ENCODE measurements at places on chromosomes 1 and 21.

- DNase-seq: peak; percentile 83
Observed at GRCh38 chr1:228500901-228501871, 14.0 kb downstream of the RNF187 start.

- DNase-seq: peak; percentile 30
Observed at GRCh38 chr1:211625040-211625439, 46.1 kb upstream of the SLC30A1 start.

DNA sequence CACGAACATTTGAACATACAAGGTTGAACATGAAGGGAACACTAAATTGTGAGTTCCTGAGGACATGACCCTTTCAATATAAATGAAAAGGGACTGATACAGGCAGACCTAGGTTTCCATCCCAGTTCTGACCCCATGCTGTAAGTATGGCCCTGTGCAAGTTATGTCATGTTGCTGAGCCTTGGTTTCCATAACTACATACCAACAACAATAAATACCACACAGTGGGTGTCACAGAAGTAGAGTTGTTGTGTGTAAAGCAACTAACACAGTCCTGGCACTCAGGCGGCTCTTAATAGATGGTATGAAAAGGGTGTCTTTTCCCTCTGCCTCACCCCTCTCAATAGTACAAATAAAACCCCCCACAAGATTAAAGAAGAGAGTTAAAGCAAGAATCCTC, 140.8 kb downstream of the LMX1A start:
- no peak for DNase-seq

DNA sequence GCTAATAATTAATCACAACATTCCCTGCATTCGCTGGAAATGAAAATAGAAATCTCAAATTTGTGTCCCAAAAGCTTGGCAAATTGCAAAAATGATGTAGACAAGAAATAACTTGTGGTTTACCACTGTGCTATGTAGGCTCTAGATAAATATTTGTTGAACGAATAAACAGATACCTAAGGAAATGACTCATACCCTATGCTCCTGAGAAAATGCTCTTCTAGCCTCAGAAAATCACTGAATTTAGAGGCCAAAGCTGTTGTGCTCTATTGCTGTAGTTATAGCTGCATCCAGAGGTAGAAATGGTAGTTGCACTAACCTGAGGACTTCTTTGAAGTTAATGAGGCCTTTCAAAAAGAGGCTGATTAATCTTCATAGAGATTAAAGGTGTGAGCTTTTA, 142.0 kb upstream of the ZNHIT6 start:
- DNase-seq: no peak

- no peak for DNase-seq
Observed at GRCh38 chr1:113983826-113984225, 4.6 kb downstream of the OLFML3 start.

DNA sequence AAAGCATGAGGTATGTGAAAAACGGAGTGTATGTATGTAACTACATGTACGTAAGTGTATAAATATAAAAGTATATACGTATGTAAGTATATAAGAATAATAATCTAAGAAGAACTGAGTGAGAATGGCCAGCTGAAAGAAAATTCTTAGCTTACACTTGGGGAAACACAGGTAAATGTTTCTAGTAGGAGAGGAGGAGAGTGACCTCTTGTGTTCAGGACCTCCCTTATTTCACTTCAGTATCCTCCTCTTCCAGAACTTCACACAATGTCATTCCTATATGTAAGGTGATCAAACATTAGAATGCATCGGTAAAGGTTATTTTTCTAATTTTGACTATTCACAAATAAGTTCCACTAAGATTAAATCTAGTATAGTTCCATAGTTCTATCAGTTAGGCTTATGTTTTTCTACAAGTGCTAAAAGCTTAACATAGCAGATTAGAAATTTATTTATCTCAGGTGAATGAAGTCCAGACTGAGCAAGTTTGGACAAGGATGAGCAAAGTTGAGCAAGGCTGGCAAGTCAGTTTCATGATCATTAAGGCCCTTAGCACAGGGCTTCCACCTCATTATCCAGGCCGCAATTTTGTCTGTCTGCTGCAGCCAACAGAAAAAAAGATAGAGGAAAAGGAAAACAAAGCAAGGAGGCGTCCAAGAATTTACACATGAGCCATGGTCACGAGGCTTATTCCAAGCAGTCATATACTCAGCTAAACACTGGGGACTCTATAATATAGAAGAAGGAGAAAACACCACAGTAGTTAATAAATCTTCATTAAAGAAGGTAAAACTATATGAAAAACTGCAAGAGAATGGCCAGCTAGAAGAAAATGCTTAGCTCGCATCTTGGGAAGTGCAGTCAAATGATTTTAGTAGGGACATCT, 7.1 kb upstream of the MROH9 start:
- DNase-seq: no peak

GRCh38 chr1:115277276-115277675, 60.8 kb downstream of the NGF start:
- DNase-seq: no peak

DNA sequence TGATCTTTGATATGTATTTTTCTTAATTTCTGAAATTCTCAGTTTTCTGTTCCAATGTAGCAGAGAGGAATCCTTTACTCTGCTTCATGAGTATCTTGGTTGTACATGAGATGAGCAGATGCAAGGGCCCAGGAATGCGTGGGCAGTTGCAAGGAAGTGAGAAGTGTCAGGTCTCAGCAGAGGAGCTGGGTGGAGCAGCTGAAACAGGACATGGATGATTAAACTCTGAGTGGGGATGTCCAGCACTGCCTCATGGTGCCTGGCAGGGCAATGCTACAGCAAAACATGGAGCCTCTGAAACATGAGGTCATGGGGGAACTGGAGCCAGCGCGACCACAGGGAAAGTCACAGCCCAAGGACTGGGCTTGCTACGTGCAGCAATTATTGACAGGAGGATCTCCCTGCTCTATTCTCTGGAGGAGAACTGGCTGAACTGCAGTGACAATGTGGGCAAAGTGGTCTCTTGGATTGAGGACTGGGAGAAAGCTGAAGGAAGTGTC, 48.4 kb downstream of the COLGALT2 start:
- no peak for DNase-seq

GRCh38 chr1:34917017-34917416, 12.4 kb downstream of the DLGAP3 start:
- no peak for DNase-seq

GRCh38 chr1:23101101-23101827, 67.4 kb downstream of the LUZP1 start:
- DNase-seq: no peak

GRCh38 chr1:103525114-103525606, 339 bp upstream of the RNPC3 start:
- DNase-seq: peak; percentile 51

GRCh38 chr1:8682573-8682972, 134.9 kb downstream of the RERE start:
- no peak for DNase-seq

DNA sequence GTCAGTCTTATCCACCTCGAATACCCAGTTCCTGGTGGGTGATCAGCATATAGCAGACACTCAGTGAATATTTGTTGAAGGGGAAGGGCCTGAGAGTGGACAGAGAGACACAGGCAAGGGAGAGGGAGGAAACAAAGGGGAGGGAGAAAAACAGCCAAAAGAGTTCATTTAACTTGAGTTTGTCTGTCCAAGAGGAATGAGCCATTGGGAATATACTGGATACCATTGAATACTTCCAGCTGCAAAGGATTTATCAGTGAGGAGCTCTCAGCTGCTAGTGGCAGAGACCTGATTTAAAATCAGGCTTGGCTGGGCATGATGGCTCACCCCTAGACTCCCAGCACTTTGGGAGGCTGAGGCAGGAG, 11.5 kb upstream of the BGLAP start:
- no peak for DNase-seq

DNA sequence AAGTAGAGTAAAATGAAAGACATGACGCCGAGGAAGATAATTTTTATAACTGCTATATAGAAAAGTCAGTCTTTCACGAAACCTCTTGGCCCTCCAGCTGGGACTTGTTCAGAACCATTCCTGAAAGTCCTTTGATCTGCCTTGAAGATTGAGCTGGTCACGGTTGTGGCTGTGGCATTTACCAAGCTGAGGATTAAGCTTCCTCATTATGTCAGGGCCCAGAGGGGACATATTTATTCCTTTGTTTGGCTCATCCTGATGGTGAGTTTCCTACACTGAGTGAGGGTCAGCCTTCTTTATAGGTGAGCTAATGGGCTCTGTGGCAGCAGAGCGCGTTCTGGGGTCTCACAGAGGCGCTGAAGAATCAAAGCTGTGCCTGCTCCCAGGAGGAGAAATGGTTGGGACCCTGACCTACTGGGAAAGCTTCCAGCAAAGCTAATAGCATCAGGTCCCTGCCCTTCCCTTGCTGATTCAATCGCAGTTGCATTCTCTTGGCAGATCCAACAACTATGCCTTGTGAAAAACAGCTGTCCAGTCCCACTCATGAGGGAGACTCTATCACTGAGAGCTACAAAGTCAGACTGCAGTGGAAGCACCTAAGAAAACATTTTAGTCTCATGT, 43.2 kb upstream of the PBX1 start:
- no peak for DNase-seq

GRCh38 chr1:221965252-221965651, 223.4 kb upstream of the DUSP10 start:
- DNase-seq: no peak

- no peak for DNase-seq
Observed at GRCh38 chr1:116276532-116276931, 96.5 kb upstream of the ATP1A1 start.

DNA sequence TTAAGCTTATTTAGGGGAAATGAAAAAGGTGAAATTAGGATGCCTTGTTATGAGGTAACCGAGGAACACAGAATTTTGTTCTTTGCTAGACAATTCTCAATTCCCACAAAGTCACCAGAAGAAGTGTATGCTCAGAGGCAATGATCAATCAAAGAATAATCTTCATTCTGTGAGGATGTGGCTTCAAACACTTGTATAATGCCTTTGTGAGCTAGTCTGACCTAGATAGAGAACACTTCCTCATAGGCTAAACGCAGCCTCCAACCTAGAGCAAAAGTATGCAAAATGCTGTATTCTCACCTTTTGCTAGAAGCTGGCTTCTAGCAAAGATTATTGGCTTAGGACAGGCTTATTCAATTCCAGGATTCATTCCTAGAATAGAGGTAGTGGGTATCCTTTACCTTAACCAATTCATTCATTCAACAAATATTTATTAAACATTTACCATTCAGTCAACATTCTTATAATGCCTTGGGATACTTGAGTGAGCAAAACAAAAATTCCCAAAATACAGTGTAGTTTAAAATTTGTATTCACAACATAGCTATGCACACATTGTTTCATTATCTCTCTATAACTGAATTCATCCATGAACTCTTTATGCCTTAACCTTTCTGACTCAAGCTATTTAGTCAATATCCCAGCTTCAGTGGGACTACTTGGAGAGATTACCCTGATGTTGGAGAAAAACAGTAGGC, 530.2 kb downstream of the PTPRC start:
- DNase-seq: peak; percentile 38

All from CD4-positive, alpha-beta memory T cell (primary cell).